AG10803 (cell line): ENCODE measurements at places on chromosomes 12 and 14.

- DNase-seq = peak; percentile 28
Observed at GRCh38 chr12:107590814-107591375, 94.7 kb upstream of the PWP1 start.

- DNase-seq = peak; percentile 74
Observed at GRCh38 chr12:53596920-53597363, 29.2 kb downstream of the ATF7 start.

GRCh38 chr14:63432228-63432627, 110.9 kb downstream of the PPP2R5E start:
- DNase-seq = no peak

DNA sequence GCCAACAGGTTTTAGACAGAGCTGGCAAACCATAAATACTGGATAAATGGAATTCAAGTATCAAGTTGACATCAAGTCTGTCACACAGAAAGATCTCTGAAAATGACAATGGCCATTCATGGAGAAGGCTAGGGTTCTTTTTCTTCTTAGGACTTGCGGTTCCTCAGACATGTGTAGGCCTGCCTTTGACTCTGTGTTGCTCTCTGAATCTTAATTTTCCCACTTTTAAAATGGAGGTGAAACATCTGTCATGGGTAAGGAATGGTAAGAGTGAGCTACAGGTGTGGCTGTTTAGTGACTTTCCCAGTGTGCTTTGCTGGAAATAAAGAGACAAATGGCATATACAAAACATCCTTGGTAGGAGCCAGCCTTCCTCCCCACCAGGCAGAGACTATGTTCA, 79.2 kb downstream of the PTCSC3 start:
- no peak for DNase-seq

GRCh38 chr14:100424504-100425428, 101.6 kb downstream of the SLC25A47 start:
- no peak for DNase-seq

DNA sequence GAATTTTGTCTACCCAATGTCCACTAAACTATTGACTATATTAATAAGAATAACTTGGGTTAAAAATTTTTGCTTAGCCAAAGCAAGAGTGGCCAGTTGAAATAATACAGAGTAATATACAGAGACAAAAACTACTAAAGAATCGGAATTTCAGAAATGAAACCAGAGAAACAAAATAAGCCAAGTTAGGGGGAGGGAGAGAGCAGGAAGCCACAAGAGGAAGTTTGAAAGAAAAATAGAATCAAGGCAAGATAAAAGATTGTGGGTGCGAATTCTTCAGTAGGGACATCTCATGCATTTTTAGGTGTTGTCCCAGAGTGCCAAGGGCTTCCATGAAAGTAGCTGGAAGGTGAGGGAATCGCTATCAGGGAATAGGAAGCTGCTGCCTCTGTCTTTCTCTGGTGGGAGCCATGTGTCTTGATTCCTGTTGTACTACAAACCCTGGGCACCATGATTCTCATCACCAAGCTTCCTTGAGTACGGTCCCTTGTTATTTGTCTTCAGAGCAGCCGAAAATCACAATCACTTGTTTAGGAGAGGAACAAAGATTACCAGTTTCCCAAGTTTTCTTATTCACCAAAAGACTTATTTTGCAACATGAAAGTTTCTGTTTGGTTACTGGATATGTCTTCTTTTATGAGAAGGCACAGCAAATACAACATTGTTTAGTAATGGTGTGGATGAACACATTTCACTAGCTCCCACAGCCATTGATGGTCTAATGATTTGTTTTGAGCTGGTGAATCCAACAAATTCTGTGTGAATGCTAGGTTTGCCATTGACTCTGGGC, 16.7 kb downstream of the NEUROD4 start:
- no peak for DNase-seq

GRCh38 chr12:101772012-101772775, 32.9 kb upstream of the SYCP3 start:
- no peak for DNase-seq

DNA sequence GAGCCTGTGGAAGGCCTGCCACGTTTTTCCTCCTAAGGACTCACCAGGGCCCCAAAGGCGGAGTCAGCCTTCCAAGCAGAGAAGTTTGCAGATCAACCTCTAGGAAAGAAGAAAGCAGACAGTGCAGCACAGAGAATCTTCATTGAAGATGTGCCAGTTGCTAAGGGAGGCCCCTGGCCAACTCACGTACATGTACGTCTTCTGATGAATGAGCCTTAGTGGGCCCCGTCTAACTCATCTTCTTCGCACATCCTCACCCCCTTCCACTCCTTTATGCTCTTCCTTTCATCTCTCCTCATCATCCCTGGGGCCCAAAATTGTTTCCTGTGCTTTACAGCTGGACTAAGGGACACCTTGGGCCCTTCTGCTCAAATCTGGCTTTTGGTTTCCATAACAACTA, 703.0 kb upstream of the TBX3 start:
- DNase-seq = no peak

GRCh38 chr12:107320033-107320928, 226.9 kb upstream of the CRY1 start:
- peak; percentile 42 for DNase-seq

GRCh38 chr12:26255893-26256645, 60.7 kb downstream of the SSPN start:
- DNase-seq = no peak

GRCh38 chr12:18718462-18718861, 19.4 kb downstream of the PLCZ1 start:
- DNase-seq = no peak

DNA sequence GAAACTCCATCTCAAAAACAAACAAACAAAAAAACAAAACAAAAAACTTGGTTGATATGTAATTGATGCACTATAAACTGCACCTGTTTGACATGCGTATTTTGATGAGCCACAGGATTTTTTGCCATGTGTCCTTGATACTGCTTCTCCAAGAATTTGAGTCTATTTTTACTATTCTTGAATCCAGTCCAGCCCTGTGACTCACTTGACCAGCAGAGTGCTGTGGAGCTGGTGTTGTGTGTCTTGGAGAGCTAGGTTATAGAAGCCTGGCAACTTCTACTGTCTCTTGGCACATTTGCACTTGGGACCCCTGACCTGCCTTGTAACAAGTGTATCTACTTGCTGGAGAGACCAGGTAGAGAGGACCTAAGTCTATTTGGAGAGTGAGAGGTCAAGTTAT, 52.0 kb downstream of the KLRG1 start:
- DNase-seq = peak; percentile 30

GRCh38 chr14:100030452-100031153, 34.6 kb upstream of the EVL start:
- peak; percentile 93 for DNase-seq

- no peak for DNase-seq
Observed at GRCh38 chr12:58745348-58746125, 174.8 kb downstream of the LRIG3 start.

GRCh38 chr14:96303981-96304380, 48.0 kb downstream of the BDKRB1 start:
- no peak for DNase-seq

- peak; percentile 94 for DNase-seq
Observed at GRCh38 chr14:85439696-85440328, 90.1 kb upstream of the FLRT2 start.

DNA sequence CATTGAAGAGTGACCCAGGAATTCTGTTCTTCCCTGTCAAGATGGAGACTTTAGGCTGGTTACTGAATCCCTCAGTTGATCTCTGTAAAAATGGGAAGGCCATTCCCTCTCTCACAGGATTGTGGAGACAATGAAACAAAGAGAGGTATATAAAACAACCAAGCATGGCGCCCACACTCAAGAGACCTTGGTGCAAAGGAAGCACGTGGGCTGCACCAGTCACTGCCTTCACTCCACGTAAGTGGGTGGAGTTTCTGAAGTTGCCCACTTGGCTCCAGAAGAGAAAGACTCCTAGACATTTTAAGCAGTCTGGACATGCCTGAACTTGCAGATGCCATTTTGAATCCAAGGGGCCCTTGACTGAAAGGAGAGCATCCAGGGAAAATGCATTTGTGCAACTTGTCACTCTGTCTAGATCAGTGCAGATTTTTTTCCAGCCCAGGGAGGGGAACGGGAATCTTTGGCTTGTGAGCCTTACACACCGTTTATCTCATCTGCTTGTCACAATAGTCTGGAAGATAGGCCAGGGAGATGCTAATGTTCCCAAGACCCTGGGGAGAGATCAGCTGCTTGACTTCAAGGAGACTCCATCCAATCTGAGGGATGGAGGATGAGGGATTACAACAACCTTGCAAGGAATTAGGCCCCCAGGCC, 96.9 kb upstream of the TBX3 start:
- no peak for DNase-seq

DNA sequence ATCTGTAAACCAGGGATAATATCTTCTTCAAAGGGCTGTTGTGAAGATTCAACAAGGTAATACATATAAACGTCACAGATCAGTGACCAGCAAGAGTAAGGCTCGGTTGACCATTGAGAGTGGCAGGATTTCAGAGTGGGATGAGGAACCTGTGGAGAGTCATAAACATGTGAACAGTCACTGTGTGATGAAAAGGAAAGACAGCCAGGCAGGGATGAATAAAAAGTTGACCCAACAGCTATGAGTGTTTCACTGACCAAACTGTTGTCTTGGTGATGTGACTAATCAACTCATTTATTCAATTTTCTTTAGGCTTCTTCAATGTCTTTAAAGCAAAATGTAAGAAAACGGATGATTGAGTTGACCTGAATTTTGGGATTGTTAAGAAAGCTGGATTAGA, 8.6 kb upstream of the FRMD6 start:
- peak; percentile 80 for DNase-seq

- DNase-seq = no peak
Observed at GRCh38 chr12:72197790-72198189, 74.4 kb upstream of the TRHDE start.

DNA sequence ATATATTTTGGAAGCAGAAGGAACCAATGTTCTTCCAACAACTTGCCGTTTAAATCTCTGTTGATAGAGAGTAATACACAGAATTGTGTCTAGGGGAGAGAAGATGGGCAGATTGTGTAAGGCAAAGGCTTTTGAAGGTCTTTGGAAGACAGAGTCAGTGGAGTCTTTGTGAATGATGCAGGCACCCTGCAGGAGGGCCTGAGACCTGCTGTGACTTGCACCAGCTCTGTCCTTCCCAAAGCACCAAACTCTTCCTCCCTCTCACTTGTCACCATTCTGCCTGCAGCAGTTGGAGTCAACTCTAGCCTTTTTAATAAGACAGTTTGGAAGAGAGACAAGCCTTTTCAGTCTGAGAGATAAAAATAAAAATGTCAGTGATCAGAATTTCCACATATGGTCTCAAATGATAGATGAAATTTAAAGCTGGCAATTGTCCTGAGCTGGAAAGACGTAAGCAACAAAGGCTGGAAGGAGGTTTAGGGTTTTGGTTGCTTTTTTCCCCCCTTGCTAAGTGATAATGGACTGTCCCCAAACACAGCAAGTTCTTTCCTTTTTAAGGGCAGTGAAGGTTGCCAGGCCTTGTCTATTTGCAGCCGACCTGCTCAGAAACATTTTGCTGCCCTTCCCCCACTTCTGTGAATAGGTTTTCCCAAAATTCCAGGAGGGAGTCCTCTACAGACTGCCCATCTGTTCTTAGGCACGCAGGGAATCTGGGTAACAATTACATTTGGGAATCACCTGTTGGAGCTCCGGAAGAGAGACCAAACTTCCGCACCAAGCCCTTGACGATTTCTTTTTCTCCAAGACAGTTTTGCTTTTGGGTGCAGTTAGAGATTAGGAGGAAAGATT, 103.0 kb upstream of the NTF3 start:
- DNase-seq = no peak

GRCh38 chr12:51009056-51009440, 17.1 kb downstream of the SLC11A2 start:
- no peak for DNase-seq

DNA sequence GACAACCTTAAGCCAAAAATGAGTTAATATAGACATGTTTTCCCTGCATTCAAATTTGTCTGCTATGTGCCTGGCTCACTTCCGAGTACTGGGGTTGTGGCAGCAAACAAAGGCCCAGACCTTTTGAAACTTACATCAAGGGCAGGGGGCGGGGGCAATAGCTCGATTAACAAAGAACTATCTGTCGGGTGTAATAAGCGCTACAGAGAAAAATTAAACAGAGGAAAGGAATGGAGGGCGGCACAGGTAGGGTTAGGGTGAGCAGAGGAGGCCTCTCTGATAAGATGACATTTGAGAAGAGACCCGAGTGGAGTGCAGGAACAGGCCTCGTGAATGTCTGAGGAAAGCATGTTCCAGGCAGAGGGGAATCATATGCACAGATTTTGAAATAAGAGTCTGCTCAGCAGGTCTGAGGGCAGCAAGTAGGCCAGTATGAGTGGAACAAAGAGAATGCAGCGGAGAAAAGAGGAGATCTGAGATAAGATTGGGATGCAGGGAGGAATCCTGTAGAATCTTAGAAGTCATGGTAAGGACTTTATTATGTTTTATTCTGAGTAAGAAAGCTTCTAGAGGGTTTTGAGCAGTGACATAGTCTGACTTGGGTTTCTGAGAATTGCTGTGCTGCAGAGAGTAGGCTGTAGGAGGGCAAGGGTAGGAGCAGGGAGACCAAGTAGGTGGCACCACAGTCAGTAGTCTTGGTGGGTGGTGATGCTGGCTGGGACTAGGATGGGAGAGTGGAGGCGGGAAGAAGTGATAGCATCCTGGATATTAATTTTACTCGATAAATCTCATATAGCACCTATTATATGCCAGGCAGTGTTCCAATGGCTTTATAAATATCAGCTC, 52.6 kb downstream of the BICDL1 start:
- DNase-seq = no peak

- DNase-seq = no peak
Observed at GRCh38 chr12:53518381-53518780, 11.1 kb upstream of the NPFF start.

DNA sequence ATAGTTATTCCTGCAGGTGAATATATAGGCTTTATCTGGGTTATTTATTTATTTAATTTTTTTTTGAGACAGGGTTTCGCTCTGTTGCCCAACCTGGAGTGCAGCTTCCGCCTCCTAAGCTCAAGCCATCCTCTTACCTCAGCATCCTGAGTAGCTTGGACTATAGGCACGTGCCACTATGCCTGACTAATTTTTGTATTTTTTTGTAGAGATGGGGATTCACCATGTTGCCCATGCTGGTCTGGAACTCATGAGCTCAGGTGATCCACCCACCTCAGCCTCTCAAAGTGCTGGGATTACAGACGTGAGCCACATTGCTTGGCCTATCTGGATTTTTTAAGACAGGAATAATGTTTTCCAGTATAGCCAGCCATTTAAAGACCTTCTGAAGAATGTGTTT, 2.0 kb downstream of the RAN start:
- DNase-seq = no peak

GRCh38 chr12:62879691-62880090, 55.3 kb downstream of the PPM1H start:
- no peak for DNase-seq
